ENCODE measurements at places on chromosomes 16 and 17.

- no peak for DNase-seq
These were observed 2.1 kb downstream of the ARHGAP17 start for GRCh38 chr16:25013049-25013448.

DNA sequence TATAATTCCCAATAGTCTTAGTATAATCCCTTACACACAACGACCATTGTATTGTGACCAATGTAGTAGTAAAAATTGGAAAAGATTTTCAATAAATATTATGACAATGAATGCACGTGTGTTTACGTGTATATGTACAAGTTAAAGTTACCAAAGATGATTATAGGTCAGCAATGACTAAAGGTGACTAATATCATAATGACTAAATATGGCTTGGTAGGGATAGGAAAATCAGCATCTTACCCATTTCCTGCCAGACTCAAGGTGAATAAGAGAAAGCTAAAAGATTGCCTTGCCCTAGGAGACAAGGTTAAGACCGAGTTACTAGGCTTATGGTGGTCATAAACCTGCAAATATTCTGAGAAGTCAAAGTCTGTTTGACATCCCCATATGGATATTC is 34.4 kb downstream of the CPD start:
- DNase-seq, result no peak

DNA sequence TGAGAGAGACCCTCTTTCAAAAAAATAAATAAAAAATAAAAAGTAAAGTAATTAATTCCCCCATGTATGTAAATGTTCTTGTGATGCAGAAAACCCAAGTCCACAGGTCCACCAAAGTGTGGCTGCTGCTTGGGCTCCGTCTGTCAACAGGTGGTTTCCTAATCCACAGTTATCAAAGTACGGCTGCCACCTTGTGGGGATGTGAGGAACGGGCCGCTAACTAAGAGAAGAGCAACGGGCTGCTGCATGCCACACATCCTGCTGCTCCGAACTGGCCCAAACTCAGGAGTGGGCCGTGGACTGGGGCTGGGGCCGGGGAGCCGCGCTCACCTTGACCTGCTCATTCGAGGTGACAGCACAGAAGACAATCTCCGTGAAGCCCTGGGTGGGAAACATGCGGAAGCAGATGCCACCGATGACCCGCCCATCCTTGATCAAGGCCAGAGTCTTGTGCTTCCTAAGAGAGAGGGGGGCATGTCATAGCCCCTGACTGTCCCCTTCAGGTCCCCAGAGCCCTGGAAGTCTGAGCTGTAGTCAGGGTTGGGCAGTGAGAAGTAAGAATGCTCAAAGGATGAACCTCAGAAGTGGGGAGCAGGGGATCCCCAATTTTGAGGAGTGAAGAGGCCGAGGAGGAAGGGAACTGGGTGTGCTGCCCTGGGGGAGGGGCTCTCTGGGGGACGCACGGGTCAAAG is 4.3 kb downstream of the KAT2A start:
- peak; percentile 83 for DNase-seq

DNA sequence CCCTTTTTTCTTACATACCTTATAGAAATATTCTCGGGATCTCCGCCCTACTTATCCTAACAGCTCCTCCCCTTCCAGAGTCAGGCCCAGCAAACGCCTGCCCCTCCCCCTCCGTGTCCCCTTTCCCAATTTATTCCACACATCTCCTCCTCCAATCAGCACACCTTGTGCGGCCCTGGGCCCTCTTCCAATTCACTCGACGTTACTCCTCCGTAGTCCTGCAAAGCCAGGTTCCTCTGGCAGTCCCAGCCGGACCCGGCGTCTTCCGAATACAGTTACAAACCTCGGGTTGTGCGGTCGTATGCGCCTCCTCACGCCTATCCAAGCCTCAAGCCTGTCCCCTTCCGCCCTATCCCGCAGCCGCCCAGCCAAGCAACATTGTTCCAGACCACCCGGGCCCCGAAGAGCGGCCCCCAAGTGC is 677 bp downstream of the CBX1 start:
- DNase-seq, result no peak

GRCh38 chr17:50863221-50863843 is 2.8 kb downstream of the TOB1 start:
- DNase-seq, result peak; percentile 34

DNA sequence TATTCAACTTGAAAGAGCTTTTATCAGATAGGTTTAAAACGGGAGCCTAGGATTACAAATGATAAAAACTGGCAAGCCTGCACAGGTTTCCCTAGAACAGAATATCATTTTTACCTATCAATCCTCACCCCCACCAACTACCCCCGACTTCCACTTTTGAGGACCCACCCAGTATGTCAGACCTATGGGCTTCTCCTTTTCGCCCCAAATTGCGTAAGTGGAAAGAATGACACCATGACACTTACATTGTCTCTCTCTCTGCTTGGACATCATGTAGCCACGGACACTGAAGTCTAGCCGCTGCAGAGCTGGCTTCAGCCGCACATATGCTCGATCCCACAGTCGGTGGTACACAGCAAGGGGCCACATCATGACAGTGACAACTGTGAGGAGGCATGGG is 7.4 kb upstream of the PSMC3IP start:
- DNase-seq, result no peak

- DNase-seq, result no peak
These were observed 1.8 kb upstream of the MYADML2 start for GRCh38 chr17:81948635-81949378.

DNA sequence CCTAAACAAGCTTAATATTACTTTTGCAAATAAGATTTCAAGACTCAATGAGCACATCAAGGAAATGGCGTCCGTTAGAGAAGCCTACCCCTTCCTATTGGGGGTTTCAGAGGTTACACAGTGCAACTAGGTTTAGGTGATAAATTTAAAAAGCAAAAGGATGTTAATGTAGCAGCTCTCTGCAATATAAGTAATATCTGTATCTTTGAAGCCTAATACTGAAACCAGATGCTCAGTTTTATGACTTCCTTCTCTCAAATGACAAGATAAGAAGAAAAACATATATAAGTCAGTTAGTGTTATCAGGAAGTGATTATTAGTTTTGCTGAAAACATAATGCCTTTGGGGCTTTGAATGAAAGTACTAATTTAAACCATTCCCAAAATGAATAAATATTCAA is 54.3 kb upstream of the MED13 start:
- peak; percentile 45 for DNase-seq

- no peak for DNase-seq
These were observed 38.8 kb downstream of the MRC2 start for GRCh38 chr17:62666061-62666800.

DNA sequence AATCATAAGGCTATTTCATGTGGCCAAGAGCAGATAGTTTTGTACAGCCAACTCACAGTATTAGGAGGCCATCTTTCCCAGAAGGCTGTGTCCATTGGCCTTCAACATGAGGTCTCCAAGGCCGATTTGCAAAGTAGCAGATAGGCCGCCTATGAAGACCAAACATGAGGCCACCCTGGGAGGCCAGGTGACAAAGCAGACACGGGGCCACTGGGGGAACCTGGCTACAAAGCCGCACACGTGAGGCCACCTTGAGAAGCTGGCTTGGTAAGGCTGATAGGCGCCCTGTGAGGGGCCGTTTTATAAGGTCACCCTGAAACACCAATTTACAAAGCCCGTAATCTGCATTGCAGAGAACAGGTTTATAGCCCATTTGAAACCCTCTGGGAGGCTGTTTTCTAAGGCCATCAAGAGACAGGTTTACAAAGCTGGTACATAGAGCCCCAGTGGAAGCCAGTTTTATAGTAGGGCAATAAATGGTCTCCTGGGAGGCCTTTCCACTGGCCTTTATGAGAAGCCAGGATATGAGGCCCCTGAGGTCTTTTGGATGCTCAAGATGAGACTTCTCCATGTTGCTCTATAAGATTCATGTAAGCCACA is 4.9 kb downstream of the KDM8 start:
- no peak for DNase-seq

GRCh38 chr17:43020789-43021740 is 1.1 kb downstream of the VAT1 start:
- peak; percentile 57 for DNase-seq

- no peak for DNase-seq
These were observed 655 bp upstream of the GPR139 start for GRCh38 chr16:20074099-20074991.

GRCh38 chr16:15803618-15804017 is 53.2 kb downstream of the MYH11 start:
- DNase-seq, result no peak

DNA sequence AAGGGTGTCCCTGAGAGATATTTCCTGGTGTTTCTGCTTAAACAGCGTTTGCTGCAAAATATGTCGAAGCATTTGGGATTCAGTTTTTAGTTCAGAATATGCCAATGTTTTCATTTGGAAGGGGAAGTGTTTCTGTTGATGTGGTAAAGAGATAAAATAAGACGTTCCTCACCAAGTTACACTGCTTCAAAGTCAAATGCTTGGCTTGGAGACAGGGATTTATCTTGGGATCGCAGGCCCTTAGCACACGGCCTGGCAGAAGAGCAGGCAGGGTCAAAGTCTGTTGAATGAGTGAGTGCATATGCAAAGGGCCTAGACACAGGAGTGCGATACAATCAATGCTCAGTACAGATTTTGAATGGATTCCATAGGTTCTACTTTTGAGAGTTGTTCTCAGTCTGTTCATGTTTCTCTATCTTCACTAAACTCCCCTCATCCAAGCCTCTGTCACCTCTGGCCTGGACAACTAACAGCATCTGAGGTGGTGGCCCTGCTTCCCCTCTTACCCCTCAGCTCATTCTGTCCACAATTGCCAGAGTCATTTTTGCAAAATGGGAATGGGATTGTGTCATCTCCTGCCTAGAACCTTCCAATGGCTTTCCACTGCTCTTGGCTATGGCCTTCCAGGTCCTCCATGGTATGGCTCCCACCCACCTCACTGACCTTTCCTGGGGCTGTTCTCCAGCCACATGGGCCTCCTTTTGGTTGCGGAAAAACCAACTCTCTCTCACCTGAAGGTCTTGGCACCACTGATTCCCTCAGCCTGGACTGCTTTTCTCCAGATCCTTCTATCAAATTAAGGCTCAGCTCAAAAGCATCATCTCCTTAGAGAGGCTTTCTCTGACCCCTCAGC is 3.2 kb downstream of the DEXI start:
- no peak for DNase-seq

DNA sequence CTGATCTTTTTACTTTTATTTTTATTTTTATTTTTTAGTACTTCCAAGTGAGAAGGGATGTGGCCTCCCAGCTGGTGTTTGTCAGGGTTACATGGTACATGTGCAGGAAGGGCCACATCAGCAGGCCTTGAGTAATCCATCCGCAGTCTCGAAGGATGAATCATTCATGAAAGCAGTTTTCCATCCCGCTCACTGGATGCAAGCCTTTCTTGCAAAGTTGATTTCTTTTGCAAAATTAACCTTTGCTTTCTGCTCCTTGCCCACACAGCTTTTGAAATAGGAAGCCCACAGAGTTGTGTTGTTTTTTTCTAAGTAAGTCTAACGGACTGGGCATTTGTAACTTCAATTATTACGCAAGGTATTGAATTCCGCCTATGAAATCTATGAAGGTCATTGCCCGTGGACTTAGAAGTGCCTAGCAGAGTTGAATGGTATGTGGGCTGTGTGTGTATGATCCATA is 157.4 kb downstream of the PRKCA start:
- DNase-seq, result no peak

GRCh38 chr16:88194397-88195268 is 188.1 kb upstream of the ZNF469 start:
- DNase-seq, result no peak

DNA sequence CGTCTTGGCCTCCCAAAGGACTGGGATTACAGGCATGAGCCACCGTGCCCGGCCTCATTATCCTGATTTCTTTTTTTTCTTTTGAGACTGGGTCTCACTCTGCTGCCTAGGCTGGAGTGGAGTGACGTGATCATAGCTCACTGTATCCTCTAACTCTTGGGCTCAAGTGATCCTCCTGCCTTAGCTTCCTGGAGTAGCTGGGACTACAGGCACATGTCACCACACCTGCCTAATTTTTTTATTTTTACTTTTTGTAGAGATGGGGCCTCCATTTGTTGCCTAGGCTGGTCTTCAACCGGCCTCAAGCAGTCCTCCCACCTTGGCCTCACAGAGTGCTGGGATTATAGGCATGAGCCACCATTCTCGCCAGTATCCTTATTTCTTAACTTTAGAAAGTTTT is 3.5 kb downstream of the TENT4B start:
- no peak for DNase-seq

DNA sequence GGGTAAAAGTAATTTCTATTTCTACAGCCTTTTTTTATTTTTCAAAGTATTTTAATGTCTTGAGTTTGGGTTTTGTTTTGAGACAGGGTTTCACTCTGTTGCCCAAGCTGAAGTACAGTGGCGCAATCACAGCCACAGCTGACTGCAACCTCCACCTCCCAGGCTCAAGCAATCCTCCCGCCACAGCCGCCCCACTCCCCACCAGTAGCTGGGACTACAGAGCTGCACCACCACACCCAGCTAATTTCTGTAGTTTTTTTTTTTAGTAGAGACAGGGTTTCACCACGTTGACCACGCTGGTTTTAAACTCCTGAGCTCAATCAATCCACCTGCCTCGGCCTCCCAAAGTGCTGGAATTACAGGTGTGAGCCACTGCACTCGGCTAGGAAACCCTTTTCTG is 44.0 kb downstream of the TUBD1 start:
- DNase-seq, result no peak

- no peak for DNase-seq
These were observed 7.5 kb downstream of the POLR2C start for GRCh38 chr16:57469917-57470470.

- no peak for DNase-seq
These were observed 740 bp upstream of the CMIP start for GRCh38 chr16:81443688-81444447.

- DNase-seq, result no peak
These were observed 20.8 kb upstream of the PIK3R5 start for GRCh38 chr17:8986295-8986694.

DNA sequence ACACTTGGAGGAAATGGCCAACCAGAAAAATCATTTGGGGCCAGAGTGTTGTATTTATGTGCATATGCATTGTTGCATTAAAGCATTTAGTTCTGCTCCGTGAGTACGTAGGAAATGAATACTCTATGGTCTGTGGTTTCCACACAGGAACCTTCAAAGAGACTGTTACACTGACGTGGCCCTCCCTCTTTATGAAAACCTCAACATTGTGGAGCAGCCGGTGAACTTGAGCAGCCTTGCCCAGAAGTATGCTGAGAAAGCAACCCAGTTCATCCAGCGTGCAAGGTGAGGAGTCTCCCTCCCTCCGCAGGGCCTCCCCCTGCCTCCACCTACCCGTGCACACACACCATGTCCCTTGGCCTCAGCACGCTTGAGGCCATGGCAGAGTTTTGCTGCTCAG is 65.2 kb downstream of the ARSG start:
- peak; percentile 50 for DNase-seq

GRCh38 chr16:67246081-67246755 is 1.1 kb downstream of the FHOD1 start:
- peak; percentile 76 for DNase-seq

Data from GM10248 (cell line).